CD4-positive, CD25-positive, alpha-beta regulatory T cell (primary cell): ENCODE measurements at places on chromosomes 1 and 21. TPM values are rescaled to one million over a fixed set of nuclear protein-coding genes. Genes with fewer than 3 reads are reported as not detected.

The AADACL4 gene
- total RNA-seq = not detected

The AMY2B gene
- 38.2 TPM for total RNA-seq

The GPR3 gene
- 0.47 TPM for total RNA-seq

DNA sequence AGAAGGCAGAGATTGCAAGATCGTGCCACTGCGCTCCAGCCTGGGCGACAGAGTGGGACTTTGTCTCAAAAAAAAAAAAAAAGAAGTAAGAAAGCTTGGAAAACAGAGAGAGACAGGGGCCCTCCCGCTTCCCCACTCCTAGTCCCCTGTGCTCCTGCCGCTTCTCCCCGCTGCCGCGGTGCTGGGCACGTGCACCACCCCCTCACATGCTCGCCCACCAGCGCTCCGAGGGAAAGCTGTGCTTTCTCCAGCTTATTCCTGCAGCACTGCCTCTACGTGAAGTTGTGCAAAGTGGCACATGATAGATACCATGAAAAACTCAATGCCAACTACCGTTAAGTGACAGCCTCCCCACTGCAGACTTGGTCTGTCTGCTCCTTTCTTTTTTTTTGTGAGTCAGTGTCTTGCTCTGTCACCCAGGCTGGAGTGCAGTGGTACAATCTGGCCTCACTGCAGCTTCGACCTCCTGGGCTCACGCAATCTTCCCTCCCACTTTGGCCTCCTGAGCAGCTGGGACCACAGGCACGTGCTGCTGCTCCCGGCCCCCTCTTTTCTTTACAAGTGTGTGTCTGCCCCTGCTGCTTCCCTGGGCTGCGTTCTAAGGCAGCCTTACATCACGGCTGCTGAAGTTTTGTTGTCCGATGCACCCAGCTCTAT, 15.4 kb downstream of the SLX9 start:
- DNase-seq = no peak

DNA sequence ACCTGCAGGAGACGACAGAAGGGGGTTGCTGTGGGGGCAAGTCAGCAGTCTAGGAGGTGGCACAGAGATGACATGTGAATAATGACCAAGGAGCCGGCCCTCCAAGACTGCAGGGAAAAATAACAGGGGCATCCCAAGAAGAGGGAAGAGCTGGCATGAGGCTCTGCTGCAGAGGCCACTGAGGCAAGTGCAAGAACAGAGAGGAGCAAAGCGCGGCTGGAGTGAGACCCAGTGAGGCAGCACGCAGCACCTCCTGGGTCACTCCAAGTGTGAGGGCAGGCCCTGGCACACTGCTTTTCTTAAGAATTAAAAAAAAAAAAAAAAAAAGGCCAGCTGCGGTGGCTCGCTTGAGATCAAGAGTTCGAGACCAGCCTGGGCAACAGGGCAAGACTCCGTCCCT, 80.1 kb downstream of the SLC66A1 start:
- no peak for DNase-seq

- DNase-seq = no peak
These were observed 44.9 kb downstream of the SYNJ1 start for GRCh38 chr21:32682696-32683474.

- no peak for DNase-seq
These were observed 260.8 kb downstream of the GPATCH2 start for GRCh38 chr1:217369996-217370551.

DNA sequence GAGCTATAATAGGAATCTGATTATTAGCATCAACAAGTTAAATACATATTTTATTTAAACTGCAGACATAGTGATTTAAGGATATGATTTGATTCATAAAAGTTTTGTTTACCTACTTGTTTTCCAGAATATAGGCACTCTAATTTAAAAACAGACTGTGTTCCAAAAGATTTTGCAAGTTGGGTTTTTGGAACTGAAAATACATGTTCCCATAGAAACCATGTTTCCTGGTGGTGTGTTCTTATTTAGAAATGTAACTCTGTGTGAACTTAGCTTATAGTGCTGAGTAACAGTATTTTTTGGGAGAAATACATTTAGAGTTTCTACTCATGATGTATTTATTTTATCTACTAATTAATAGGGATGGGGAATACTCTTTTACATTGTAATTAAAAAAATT, 21.8 kb downstream of the USP25 start:
- no peak for DNase-seq

GRCh38 chr1:7471836-7472235, 299.3 kb upstream of the VAMP3 start:
- no peak for DNase-seq

DNA sequence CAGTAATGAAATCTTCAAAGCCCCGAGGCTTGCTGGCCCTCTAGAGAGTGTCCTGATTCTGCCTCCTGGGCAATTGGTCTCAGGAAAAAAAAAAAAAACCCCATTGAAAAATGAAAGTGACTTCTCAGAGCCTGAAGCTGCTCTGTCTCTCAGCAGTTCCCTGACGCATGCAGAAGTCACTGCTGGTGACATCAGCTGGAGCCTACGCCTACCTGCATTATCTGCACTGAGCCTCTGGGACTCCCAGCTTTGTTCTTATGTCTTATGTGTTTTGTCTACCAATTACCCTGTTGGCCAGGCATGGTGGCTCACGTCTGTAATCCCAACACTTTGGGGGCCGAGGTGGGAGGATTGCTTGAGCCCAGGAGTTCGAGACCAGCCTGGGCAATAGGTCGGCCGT, 10.1 kb upstream of the SLC25A33 start:
- DNase-seq = no peak
